ENCODE measurements at places on chromosomes 3 and 15. TPM values are rescaled to one million over a fixed set of nuclear protein-coding genes. Genes with fewer than 3 reads are reported as not detected.

The CD200R1 gene
- total RNA-seq, result 0.62 TPM

The CCDC33 gene
- total RNA-seq, result not detected

The RSL24D1 gene
- 175 TPM for total RNA-seq

The CRTAP gene
- 18.2 TPM for total RNA-seq

The APOD gene
- total RNA-seq, result 3.6 TPM

The SERF2 gene
- total RNA-seq, result 37.1 TPM

The SLC22A13 gene
- 0.94 TPM for total RNA-seq

The CHRNA7 gene
- 4.4 TPM for total RNA-seq

The DUSP7 gene
- 10.8 TPM for total RNA-seq

The DLL4 gene
- total RNA-seq, result 4.8 TPM

The CMTM6 gene
- 40.6 TPM for total RNA-seq

The VIPR1 gene
- total RNA-seq, result 0.16 TPM

The LAMB2 gene
- 47.6 TPM for total RNA-seq

The SELENOT gene
- 103 TPM for total RNA-seq

The ENTPD3 gene
- 1.6 TPM for total RNA-seq

The GRAMD2A gene
- 0.47 TPM for total RNA-seq

The IL17RC gene
- 4.5 TPM for total RNA-seq

The PRSS50 gene
- total RNA-seq, result 0.31 TPM

The LDHAL6B gene
- not detected for total RNA-seq

The CORO2B gene
- total RNA-seq, result 19.8 TPM

The FGF7 gene
- total RNA-seq, result 0.31 TPM

The TM6SF1 gene
- 20.1 TPM for total RNA-seq

The SLC9C1 gene
- under 0.01 TPM for total RNA-seq

The CHAC1 gene
- total RNA-seq, result 4.2 TPM

The PPM1L gene
- 90.3 TPM for total RNA-seq

The MNS1 gene
- 1.9 TPM for total RNA-seq

The TMCO5A gene
- total RNA-seq, result not detected

The EBLN2 gene
- total RNA-seq, result 11.1 TPM

The ADAMTSL3 gene
- 20.6 TPM for total RNA-seq

The COL6A5 gene
- total RNA-seq, result under 0.01 TPM

Data from occipital lobe (tissue), 3 donors.